ENCODE measurements at places on chromosomes 12 and 14.

- DNase-seq = no peak
Observed at GRCh38 chr12:92362785-92363184, 217.1 kb upstream of the BTG1 start.

GRCh38 chr14:20413744-20414082, 412 bp upstream of the TEP1 start:
- peak; percentile 17 for DNase-seq

- no peak for DNase-seq
Observed at GRCh38 chr14:70658899-70659298, 17.2 kb downstream of the TTC9 start.

DNA sequence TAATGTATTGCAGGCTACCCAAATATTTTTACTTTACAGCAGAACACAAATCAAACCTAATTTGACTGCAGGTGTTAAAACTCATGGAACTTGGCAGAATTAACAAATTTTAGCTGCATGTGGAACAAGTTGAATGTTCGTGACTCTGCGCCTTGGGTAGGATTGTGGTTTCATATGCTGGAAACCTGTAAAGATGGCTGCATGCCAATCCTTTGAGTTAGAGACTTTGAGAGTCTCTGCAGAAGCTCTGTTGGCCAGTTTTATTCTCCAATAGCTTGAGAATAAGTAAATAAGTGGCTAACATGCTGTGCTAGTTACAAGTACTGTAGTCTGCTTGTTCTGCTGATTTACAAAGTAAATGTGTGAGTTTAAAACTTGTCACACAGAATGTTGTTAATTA, 77.8 kb downstream of the PDE6H start:
- DNase-seq = peak; percentile 11

DNA sequence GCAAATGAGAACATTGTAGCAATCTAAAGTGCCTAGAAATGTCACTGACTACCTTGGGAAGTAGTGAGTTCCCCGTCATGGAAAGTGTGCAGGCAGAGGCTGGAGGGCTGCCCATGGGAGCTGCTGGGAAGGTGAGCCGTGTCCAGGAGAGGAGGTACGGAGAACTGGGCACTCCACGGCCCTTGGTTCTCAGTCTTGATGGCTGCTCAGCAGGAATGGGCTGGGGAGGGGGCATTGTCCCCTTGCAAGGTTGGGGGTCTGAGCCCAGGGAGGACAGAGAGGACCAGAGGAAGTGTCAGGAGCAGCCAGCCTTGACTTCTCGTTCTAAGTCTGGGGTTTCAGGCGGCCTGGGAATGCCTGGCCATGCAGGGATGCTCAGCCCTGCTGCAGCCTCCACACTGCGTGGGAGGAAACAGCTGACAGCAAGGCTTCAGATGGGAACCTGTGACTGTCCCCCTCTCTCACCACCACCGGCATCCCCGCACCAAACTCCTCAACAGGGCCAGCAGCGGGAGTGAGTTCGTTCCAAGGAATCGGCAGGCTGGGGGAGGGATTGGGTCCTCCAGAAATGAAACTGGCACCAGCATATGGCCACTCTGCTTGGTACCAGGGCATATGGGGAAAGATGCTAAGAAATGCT, 140.2 kb downstream of the BCL11B start:
- DNase-seq = no peak

Data from choroid plexus epithelial cell (primary cell).